ENCODE measurements at places on chromosomes 12 and 14.

- peak overlapping the region; percentile 71 for H3K27ac ChIP-seq
- peaks cover 16% of the 10 kb centered on the region for H3K36me3 ChIP-seq
- H3K4me1 ChIP-seq, result peaks cover 13% of the 10 kb centered on the region
- no peaks in the 10 kb centered on the region for H3K27me3 ChIP-seq
- no peak for DNase-seq
- H3K4me3 ChIP-seq, result peak overlapping the region; percentile 87
Measured at GRCh38 chr12:57006809-57007475, 596 bp upstream of the ZBTB39 start.

GRCh38 chr14:39868251-39868650 is 436.0 kb upstream of the FBXO33 start:
- H3K4me3 ChIP-seq, result no peak overlapping the region
- no peak for DNase-seq
- H3K27ac ChIP-seq, result no peak overlapping the region
- H3K27me3 ChIP-seq, result no peaks in the 10 kb centered on the region

DNA sequence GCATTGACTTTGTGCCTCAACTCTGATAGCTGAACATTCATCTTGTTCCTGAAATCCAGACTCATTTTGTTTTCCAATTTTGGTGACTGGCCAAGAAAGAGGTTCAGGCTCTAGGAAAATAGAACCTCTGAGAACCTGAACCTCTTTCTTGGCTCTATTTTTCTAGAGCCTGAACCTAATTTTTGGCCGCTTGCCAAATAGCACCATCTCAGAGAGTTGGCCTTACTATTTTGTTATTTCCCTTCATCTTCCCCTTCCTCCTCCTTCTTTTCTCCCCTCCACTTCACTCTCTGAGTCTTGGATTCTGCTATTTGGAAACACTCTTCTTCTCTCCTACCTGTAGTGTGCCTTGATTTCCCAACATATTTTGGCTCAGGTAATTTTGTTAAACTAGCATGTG is 114.4 kb upstream of the CNTN1 start:
- H3K36me3 ChIP-seq, result no peaks in the 10 kb centered on the region
- no peak for DNase-seq
- no peaks in the 10 kb centered on the region for H3K4me1 ChIP-seq
- H3K27me3 ChIP-seq, result no peaks in the 10 kb centered on the region
- H3K4me3 ChIP-seq, result no peak overlapping the region

- no peak overlapping the region for H3K4me3 ChIP-seq
- no peak overlapping the region for H3K27ac ChIP-seq
- H3K27me3 ChIP-seq, result no peaks in the 10 kb centered on the region
- H3K36me3 ChIP-seq, result no peaks in the 10 kb centered on the region
- H3K4me1 ChIP-seq, result peaks cover 29% of the 10 kb centered on the region
Measured at GRCh38 chr14:74514471-74514941, 20.9 kb downstream of the ISCA2 start.

GRCh38 chr14:33477797-33478196 is 473.1 kb downstream of the EGLN3 start:
- no peak for DNase-seq
- H3K4me3 ChIP-seq, result no peak overlapping the region
- no peaks in the 10 kb centered on the region for H3K36me3 ChIP-seq
- H3K4me1 ChIP-seq, result no peaks in the 10 kb centered on the region
- H3K27me3 ChIP-seq, result no peaks in the 10 kb centered on the region
- no peak overlapping the region for H3K27ac ChIP-seq

DNA sequence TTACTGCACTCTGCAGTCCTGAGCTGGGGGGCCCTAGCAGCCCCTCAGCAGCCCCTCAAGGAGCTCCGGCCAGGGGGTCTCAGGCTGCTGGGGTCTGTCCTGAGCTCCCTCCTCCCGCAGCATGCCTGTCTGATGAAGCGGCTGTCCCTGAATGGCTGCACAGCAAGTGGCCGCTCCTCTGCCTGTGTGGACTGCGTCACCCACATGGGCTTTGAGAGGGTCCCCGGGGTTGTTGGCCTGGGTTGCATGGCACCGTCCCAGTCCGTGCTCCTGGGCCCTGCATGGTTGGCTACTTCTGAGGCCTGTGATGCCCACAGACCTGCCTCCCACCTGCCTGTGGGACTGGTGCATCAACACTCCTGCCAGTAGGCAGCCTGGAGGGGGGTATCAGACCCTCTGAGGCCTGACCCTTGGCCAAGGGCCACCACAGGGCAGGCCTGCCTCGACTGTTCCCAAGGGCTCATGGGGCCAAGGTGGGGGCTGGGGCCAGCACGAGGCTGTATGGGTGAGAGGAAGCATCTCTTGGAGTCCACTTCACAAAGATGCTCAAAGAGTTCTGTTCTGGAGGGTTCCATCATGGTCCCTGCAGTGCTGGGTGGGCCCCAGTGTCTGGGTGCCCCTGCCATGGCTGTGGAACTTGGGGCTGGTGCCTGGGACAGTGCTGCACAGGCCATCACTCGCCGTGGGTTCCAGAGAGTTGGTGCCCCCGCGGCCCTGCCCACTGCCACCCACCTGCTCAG is 12.2 kb downstream of the CEP170B start:
- DNase-seq, result no peak
- H3K36me3 ChIP-seq, result peaks cover 58% of the 10 kb centered on the region
- no peak overlapping the region for H3K4me3 ChIP-seq
- no peak overlapping the region for H3K27ac ChIP-seq
- H3K27me3 ChIP-seq, result no peaks in the 10 kb centered on the region

- DNase-seq, result no peak
- H3K36me3 ChIP-seq, result no peaks in the 10 kb centered on the region
- no peaks in the 10 kb centered on the region for H3K4me1 ChIP-seq
Measured at GRCh38 chr12:115323223-115323905, 639.4 kb upstream of the TBX3 start.

DNA sequence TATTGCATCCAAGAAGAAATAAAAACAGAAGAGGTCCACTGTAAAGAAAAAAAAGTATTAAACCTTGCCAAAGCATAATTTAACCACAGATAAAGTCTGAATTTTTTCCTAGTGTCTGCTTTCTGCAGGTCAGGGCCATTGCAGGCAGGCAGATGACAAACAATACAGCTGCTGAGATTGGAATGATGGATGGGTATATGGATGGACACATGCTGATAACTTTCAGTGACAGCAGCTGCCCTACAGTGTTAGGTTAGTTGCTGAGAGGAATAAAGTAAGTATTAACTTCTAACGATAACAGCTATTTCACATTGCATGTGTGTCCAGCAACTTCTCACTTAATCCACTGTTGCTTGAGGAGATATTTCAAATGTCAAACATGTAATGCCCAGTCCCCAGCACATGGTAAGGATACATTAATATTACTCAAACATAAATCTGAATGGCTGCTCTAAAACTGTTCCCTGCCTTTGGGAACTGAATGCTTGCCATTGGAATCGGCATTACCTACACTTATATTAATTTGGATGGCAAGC is 515.3 kb downstream of the RMST start:
- no peak overlapping the region for H3K4me3 ChIP-seq
- H3K27ac ChIP-seq, result no peak overlapping the region
- H3K27me3 ChIP-seq, result no peaks in the 10 kb centered on the region
- H3K36me3 ChIP-seq, result no peaks in the 10 kb centered on the region
- H3K4me1 ChIP-seq, result no peaks in the 10 kb centered on the region
- no peak for DNase-seq

DNA sequence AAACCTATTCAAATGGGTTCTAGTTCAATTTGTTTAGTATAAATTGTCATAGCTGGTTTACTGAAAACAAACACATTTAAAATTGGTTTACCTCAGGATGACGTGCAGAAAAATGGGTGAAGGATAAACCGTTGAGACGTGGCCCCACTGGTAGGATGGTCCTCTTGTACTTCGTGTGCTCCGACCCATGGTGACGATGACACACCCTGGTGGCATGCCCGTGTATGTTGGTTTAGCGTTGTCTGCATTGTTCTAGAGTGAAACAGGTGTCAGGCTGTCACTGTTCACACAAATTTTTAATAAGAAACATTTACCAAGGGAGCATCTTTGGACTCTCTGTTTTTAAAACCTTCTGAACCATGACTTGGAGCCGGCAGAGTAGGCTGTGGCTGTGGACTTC is 8.3 kb downstream of the CALM1 start:
- no peak overlapping the region for H3K27ac ChIP-seq
- no peak overlapping the region for H3K4me3 ChIP-seq
- DNase-seq, result no peak
- no peaks in the 10 kb centered on the region for H3K27me3 ChIP-seq
- peaks cover 44% of the 10 kb centered on the region for H3K4me1 ChIP-seq

DNA sequence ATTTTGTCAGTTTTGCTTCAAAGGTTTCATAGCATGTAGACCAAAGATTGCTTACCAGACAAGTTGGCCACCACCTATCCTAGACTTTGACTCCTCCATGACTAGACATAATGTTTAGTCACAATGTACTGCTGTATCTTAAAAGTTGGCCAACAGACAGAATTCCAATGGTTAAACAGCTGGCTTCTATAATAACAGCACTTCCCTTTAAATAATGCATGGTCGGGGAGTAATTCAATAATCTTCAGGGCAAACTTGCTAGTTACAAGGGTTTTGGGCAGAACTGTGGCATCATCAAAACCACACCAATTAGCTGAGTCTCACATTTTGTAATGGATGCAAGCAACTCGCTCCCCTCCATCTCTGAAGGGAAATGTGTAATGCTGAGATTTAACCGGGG is 56.9 kb downstream of the IGF1 start:
- no peak overlapping the region for H3K4me3 ChIP-seq
- DNase-seq, result no peak
- no peak overlapping the region for H3K27ac ChIP-seq
- peaks cover 4% of the 10 kb centered on the region for H3K4me1 ChIP-seq

DNA sequence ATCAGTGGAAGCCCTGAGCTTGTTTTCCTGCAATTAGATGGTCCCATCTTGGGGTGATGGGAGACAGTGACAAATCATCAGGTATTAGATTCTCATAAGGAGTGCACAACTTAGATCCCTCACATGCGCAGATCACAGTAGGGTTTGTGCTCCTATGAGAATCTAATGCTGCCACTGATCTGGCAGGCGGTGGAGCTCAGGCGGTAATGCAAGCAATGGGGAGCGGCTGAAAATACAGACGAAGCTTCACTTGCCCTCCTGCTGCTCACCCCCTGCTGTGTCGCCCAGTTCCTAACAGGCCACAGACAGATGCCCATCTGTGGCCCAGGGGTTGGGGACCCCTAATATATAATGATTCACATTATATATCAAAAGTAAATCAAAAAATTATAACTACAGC is 258.8 kb upstream of the USP15 start:
- no peaks in the 10 kb centered on the region for H3K27me3 ChIP-seq
- H3K36me3 ChIP-seq, result no peaks in the 10 kb centered on the region
- H3K4me3 ChIP-seq, result no peak overlapping the region
- no peaks in the 10 kb centered on the region for H3K4me1 ChIP-seq
- H3K27ac ChIP-seq, result no peak overlapping the region
- no peak for DNase-seq

DNA sequence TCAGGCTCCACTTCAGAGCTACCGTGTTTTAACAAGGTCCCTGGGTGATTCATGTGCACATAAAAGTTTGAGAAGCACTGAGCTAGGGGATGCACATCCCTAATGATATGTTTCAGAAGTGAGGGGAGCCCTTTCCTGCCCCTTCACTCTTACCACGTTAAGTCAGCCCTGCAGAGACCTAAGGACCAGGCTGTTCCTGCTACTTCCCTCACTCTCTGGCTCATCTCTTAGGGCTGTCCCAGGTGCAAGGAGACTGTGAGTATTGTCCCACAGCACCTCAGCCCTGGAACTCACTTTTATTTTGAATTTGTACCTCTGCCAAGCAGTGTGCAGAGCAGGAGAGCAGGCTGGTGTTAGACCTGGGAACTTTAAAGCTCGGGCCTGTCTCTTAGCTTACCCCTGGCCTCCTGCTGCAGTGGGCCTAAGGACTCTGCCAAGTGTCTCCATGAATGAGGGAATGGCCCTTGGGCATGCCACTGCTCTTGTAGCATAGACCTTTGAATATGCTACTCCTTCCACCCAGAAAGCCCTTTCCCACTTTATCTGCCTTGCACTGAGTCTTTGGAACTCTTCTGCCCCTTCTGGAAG is 11.0 kb upstream of the SUSD6 start:
- H3K4me3 ChIP-seq, result no peak overlapping the region
- no peaks in the 10 kb centered on the region for H3K4me1 ChIP-seq
- H3K27ac ChIP-seq, result no peak overlapping the region
- H3K36me3 ChIP-seq, result no peaks in the 10 kb centered on the region
- DNase-seq, result no peak

DNA sequence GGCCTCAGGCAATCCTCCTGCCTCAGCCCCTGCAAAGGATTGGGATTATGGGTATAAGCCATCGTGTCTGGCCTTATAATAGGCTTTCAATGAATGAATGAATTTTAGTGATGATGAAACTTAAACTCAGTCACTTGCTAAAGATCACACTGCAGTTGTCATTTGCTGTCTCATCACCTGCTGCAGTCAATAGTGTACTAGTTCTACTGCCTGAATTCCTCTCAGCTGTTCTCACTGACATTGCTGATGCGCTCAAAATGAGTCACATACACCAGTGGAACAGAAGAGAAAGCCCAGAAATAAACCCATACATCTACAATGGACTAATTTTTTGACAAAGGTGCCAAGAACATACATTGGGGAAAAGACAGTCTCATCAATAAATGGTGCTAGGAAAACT is 5.6 kb upstream of the SYNJ2BP start:
- DNase-seq, result no peak
- H3K4me3 ChIP-seq, result no peak overlapping the region
- no peaks in the 10 kb centered on the region for H3K27me3 ChIP-seq

- no peak overlapping the region for H3K27ac ChIP-seq
- peaks cover 27% of the 10 kb centered on the region for H3K4me1 ChIP-seq
- H3K4me3 ChIP-seq, result no peak overlapping the region
- no peak for DNase-seq
Measured at GRCh38 chr12:6463216-6463615, 7.3 kb downstream of the VAMP1 start.

- no peak for DNase-seq
- peaks cover 6% of the 10 kb centered on the region for H3K36me3 ChIP-seq
- H3K27ac ChIP-seq, result no peak overlapping the region
- no peaks in the 10 kb centered on the region for H3K27me3 ChIP-seq
Measured at GRCh38 chr12:111927346-111927745, 85.3 kb downstream of the MAPKAPK5 start.

DNA sequence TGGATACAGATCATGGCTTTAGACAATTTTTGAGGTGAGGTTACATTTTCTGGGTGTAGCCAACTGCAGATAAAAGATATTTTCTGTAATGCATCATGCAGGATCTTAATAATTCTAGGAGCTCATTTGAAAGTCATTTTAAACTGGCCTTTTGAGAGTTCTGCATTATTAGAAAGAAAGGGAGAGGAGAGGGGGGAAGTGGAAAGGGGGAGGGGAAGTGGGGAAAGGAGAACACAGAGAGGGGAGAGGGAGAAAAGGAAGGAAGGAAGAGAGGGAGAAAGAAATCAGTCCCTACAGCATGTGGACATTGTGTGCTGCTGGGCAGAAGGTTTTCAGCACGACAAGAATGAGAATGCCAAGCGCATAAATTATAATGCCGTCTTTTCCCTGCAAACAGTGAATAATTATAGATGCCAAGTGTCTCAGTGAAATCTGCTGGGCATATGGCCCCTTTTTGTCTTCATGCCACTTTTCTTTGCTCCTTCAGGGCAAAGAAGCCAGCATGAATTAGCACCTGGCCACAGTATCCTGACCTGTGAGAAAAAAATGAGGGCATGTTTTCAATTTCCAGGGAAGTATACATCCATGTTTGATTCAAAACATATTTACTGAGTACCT is 22.7 kb upstream of the PPP2R5C start:
- H3K27me3 ChIP-seq, result no peaks in the 10 kb centered on the region
- H3K27ac ChIP-seq, result no peak overlapping the region
- no peak for DNase-seq
- H3K36me3 ChIP-seq, result no peaks in the 10 kb centered on the region
